ENCODE measurements at places on chromosomes 13 and 19. TPM values are rescaled to one million over a fixed set of nuclear protein-coding genes. Genes with fewer than 3 reads are reported as not detected.

DNA sequence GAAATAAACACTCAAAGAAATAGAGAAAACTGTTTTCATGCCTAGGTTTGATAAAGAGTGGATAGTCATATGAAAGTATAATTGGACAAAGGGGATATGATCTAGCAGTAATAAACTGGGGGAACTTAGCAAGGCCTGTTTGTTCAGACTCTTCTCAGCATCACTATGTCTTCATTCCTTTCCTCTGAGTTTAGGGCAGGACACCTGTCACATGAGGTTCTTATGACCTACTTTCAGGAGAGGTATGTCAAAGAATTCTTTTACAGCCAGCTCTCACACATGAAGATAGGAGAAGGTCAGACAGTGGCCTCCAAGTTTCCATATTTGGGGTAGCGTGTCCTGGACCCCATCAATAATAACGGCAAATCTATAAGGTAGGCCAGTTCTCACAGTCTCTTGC, 11.4 kb upstream of the RFXAP start:
- DNase-seq = no peak
- no peak overlapping the region for H3K4me3 ChIP-seq
- no peaks in the 10 kb centered on the region for H3K4me1 ChIP-seq
- H3K27me3 ChIP-seq = no peaks in the 10 kb centered on the region
- H3K27ac ChIP-seq = no peak overlapping the region
- H3K36me3 ChIP-seq = no peaks in the 10 kb centered on the region

The HDGFL2 gene
- 43.6 TPM for total RNA-seq

The UNC13A gene
- not detected for total RNA-seq

The FBN3 gene
- total RNA-seq = 0.25 TPM

The FPR2 gene
- 0.28 TPM for total RNA-seq

The BEST2 gene
- total RNA-seq = not detected

Data from natural killer cell (primary cell).